SK-N-DZ (cell line): ENCODE measurements at places on chromosomes 12 and 14.

DNA sequence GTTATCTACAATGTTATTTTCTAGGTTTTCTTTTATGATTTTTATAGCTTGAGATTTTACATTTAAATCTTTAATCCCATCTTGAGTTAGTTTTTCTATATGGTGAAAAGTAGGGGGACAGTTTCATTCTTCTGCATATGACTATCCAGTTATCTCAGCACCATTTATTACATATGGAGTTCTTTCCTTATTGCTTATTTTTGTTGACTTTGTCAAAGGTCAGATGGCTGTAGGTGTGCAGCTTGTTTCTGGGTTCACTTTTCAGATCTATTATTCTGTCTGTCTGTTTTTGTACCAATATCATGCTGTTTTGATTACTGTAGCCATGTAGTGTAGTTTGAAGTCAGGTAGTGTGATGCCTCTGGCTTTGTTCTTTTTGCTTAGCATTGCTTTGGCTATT lies 477.3 kb downstream of the TMEM117 start:
- DNase-seq: no peak

DNA sequence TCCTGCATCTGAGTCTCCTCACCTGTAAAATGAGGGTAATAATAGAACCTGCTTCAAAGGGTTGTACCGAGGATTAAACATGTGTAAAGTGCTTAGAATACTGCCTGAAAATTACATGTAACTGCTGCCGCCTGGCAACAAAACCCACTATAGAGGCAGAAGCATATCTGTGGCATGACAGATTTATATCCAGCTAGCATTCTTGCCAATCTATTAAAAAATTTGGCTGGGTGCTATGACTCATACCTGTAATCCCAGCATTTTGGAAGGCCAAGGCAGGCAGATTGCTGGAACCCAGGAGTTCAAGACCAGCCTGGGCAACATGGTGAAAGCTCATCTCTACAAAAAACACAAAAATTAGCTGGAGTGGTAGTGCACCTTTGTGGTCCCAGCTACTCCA lies 16.4 kb upstream of the KSR2 start:
- no peak for DNase-seq

GRCh38 chr12:58176296-58176869 lies 235.0 kb downstream of the ATP23 start:
- peak; percentile 34 for DNase-seq

DNA sequence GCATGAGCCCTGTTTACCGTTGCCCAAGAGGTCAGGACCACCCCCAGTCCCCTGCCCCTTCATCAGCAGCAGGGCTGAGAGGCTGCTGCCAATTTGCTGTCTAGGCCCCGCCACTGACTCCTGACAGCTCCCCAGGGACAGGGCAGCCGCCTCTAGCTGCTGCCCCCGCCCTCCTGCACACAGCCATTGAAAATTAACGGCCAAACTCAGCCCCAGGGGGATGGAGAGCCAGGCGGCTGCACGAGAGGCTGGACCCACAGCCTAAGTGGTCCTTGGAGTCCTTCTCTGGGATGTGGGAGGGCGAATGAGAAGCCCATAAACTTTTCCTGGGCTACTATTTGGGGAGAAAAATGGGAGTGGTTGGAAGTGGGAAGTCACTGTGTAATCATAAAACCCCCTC lies 4.6 kb downstream of the FOXN4 start:
- peak; percentile 71 for DNase-seq

DNA sequence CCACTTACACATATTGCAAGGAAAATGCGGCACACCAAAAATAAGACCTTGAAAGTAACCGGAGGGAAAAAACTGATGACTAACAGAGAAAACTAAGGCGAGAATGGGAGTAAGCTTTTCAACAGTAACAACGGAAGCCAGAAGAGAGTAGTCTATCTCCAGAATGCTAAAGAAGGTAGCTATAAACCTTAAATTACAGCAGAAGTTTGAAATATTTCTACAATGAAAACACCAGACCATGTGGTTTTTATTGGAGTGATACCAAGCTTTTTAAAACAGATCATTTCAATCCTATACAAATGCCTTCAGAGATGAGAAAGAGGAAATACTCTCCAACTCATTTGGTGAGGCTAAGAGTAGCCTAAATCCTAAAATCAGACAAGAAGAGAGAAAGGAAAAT lies 209.5 kb downstream of the ANO6 start:
- no peak for DNase-seq

- no peak for DNase-seq
Observed at GRCh38 chr14:27927519-27927918, 839.1 kb upstream of the FOXG1 start.

GRCh38 chr12:95318071-95318545 lies 100.5 kb downstream of the VEZT start:
- no peak for DNase-seq

- DNase-seq: no peak
Observed at GRCh38 chr12:70353780-70354660, 12.1 kb upstream of the KCNMB4 start.

DNA sequence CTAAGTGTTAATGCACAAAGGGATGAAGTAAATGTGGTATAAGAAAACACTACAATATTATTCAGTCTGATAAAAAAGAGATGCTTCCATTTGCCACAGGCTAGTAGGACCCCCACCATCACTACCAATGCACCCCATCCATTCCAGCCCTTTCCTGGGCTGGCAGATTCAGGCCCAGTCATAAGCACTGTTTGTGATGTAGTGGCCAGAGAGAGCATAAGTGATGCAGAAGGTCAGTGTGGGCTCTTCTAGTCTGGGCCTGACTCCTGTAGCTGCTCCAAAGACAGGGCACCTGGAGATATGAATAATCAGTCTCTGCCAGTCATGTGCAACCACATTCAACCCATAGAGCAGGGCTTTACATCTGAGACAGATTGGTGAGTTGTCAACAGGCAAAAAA lies 1294.7 kb downstream of the TMEM121 start:
- DNase-seq: no peak

GRCh38 chr14:57464008-57464730 lies 29.5 kb downstream of the CCDC198 start:
- no peak for DNase-seq

DNA sequence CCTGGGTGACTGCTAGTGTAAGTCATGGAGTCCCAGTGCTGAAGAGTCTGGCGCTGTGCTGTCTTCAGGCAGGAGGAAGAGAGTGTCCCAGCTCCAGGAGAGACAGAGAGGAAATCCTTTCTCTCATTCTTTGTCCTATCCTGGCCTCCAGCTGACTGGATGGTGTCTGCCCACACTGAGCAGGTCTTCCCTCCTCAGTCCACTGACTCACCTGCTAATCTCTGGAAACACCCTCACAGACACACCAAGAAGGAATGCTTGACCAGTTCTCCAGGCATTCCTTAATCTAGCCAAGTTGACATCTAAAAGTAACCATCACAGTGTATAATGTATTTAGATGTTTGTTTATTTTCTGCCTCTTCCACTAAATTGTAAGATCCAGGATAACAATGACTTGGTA lies 53.9 kb downstream of the EMP1 start:
- no peak for DNase-seq

- no peak for DNase-seq
Observed at GRCh38 chr12:104387190-104387589, 69.6 kb upstream of the CHST11 start.

DNA sequence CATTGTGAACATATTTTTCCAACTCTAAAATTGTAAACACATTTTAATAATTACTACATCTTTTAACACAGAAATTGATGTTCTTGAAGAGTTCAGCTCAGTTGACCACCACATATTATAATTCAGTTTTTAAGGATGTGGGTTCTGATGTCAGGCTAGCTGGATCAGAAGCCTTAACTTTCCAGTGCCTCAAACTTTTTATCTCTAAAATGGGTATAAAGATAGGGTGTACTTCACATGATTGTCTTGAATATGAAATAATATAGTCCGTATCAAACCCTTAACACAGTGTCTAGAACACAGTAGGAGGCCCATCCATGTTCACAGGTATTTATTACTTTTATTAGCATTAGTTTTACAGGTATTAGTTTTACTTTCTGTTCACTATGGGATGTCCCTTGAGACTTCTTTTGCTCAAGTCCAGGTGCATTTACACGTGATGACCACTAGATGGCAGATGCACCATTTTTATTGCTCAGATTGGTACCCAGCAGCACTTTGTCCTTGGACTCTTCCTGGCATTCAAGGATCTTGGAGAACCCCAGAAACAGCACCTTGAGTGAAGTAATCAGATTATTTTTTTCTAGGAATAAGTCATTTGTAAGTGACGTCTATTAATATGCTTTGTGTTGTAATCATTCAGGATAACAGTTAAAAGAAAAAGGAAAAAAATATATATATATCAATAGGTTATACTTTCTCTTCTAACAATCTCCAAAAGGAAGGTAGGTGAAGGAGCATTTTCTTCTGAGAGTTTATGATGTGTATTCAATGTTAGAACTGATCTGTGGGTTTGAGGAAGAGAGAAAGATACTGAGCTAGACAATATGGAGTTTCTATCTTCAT lies 580.2 kb downstream of the ETNK1 start:
- DNase-seq: peak; percentile 77

DNA sequence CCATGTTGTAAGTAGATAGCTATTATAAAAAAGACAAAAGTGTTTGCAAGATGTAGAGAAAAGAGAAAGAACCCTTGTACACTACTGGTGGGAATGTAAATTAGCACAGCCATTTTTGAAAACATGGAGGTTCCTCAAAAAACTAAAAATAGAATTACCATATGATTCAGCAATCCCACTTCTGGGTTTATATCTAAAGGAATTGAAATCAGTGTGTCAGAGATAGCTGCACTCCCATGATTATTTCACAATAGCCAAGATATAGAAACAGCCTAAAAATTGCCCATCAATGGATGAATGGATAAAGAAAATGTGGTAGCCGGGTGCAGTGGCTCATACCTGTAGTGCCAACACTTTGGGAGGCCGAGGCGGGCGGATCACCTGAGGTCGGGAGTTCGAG lies 9.2 kb downstream of the PSMC6 start:
- no peak for DNase-seq

DNA sequence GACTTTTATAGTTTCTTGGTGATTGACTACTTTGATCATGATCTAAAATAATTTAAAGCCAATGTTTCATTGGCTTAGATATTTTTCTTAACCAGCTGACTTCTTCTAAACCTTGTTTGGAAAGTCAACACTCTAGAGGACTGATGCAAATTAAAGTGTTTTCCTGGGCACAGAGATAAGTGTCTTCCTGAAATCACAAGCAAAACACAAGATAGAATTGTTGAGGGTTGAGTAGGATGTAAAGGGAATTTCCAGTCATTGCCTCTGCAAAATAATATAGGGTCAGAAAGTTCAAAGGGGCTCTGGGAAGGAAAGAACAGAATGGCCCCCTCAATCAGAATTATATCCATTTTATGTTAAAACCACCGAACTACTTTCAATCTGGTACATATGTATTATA lies 156.3 kb upstream of the LRIG3 start:
- DNase-seq: no peak

DNA sequence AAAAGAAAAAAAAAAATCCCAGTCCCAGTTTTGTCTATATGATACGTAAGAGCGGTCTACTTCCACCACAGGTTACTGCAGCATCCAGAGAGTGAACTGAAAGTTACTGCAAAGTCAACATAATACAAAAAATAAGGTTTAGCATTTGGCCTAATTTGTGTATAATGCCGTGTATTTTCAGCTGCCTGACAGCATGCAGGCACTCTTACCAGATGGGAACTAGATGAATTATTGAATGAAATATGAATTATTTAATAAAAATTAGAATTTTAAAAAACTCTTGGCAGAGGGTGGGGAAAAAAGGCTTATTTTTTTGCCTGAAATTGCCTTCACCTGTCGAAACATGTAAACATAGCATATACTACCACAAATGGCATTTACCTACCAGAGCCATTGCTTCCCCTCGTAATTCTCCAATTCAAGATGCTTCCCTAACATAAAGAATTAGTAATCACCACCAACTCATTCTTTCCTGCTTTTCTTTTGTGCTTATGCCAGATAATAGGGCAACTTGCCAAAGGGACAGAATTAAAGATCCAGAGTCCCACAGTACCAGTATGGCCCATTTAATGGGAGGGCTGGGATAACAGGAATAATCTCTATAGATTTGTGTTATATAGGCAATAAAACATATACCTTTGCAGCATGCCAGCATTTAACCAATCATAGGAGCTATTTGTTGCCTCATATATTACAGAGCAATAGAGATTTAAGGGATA lies 31.1 kb downstream of the ATF7 start:
- no peak for DNase-seq

DNA sequence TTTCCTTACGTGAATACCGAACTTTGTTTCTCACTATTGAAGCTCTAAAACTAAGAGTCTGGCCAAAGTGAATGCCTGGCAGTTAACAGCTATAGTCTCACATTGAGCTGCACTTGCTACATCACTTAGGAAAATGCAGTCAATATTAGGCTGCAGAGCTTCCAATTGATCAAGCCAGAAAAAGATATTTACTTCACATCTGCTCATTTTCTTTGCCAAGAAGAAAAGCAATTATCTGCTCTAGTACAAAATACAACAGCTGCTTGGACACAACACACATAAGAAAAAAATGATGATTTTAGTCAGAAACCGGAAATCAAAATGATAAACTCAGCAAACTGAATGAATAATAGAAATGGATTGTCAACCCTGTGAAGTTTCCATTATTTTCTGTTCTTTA lies 45.4 kb downstream of the TMTC1 start:
- no peak for DNase-seq

- DNase-seq: peak; percentile 69
Observed at GRCh38 chr12:56593909-56594621, 36.1 kb downstream of the BAZ2A start.

DNA sequence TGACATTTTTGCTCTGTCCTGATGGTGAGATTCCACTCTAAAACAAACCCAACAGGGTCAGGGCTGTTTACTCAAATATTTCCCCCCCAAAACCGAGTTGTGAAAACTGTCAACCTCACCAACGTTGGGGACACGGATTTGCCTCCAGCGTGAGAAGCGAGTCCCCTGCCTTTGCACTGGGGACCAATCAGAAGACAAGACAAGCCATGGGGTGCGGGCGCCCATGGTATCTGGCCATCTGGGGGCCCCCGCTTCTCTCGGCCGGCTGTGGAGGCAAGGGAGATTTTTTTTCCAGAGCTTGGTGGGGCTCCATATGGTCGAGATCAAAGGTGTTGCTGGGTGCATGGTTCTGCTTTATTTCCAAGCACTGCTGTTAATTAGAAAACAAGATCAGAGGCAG lies 272.1 kb downstream of the BCL11B start:
- no peak for DNase-seq

GRCh38 chr14:101719708-101720107 lies 41.8 kb upstream of the PPP2R5C start:
- DNase-seq: no peak

GRCh38 chr12:53330671-53331070 lies 5.5 kb downstream of the SP7 start:
- DNase-seq: no peak

DNA sequence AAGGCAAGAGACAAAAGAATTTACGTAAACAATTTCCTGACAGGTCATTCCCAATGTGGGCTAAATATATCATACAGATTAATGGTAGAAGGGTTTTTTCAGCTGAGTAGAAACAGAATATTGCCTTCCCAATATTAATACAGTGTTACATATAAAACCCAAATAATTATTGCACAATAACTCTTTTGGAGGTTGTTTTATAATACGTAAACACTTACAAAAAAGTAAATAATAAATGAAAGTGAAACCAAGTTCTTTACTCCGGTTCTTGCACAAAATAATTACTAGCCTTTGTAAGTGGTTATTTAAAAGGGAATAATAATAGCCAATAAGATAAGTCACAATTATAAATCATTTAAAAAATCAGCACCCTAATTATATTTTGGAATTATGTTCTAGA lies 118.6 kb upstream of the SSTR1 start:
- DNase-seq: no peak

GRCh38 chr14:70317969-70318634 lies 41.4 kb downstream of the COX16 start:
- DNase-seq: peak; percentile 69

- no peak for DNase-seq
Observed at GRCh38 chr12:52455821-52456220, 3.9 kb upstream of the KRT6B start.
